Activated CD4-positive, alpha-beta T cell treated with anti-CD3 and anti-CD28 coated beads, Interleukin-2, Interleukin-4, amounts not matched to agents 100 ng/mL and 50 ng/mL, durations not matched to agents 16 hours and 8 hours (primary cell): ENCODE measurements at places on chromosomes 5 and 9.

GRCh38 chr9:93256878-93257807 is 73.2 kb downstream of the WNK2 start:
- DNase-seq, result no peak

GRCh38 chr9:99044827-99045226 is 60.1 kb upstream of the TGFBR1 start:
- DNase-seq, result no peak

DNA sequence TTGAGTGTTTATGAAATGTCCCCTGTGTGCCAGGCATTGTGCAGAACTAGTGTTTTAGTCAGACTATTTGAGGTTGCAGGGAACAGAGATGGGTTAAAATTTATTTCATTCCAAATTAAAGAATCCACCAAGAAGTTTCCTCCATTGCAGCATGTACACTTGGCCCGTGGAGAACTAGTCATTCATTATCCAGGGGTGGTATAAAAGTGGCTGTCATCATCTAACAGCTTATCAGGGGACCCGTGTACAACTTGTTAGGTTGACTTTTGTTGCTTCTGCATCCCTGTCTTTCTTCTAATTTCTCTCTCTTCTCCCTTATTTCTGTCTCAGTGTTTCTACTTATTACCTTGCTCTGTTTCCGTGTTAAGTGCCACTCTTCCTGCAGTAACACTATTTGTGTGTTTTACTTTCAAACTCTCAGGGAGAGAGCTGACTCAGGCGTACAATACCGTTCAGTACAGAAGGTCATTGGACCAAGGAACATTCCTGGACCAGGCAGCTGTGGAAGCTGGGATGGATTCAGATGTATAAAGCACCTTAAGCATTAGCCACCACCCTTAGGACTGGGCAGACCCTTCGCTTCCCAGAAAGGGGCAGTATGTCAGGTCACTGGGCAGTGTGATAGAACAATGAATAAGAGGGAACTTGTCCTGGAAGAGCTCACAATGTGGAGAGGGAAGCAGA is 36.1 kb downstream of the MAP3K1 start:
- no peak for DNase-seq

GRCh38 chr5:142568283-142568995 is 117.5 kb downstream of the FGF1 start:
- no peak for DNase-seq

DNA sequence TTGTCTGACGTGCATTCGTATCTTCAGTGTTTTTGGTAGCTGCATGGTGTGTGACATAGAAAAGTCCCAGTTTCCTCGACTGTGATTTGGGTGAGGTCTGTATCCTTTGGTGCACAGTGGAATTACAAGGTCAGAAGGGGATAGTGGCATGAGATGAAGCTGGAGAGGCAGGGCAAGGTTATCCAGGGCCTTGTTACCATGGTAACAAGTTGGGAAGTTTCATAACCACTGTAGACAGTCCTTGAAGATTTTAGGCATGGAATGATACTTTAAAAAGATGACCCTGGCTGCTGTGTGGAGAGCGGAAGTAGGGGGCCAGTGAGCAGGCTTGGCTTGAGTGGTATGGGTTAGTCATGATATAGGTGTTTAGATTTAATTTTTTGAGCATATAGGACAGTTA is 11.9 kb downstream of the EHMT1 start:
- DNase-seq, result no peak

GRCh38 chr9:109815366-109815947 is 35.5 kb downstream of the PALM2AKAP2 start:
- DNase-seq, result no peak

GRCh38 chr9:68640421-68641089 is 64.5 kb upstream of the PIP5K1B start:
- no peak for DNase-seq

- DNase-seq, result peak; percentile 30
Measured at GRCh38 chr5:39570403-39571027, 145.7 kb upstream of the DAB2 start.

GRCh38 chr5:98656796-98657195 is 116.7 kb upstream of the RGMB start:
- no peak for DNase-seq

DNA sequence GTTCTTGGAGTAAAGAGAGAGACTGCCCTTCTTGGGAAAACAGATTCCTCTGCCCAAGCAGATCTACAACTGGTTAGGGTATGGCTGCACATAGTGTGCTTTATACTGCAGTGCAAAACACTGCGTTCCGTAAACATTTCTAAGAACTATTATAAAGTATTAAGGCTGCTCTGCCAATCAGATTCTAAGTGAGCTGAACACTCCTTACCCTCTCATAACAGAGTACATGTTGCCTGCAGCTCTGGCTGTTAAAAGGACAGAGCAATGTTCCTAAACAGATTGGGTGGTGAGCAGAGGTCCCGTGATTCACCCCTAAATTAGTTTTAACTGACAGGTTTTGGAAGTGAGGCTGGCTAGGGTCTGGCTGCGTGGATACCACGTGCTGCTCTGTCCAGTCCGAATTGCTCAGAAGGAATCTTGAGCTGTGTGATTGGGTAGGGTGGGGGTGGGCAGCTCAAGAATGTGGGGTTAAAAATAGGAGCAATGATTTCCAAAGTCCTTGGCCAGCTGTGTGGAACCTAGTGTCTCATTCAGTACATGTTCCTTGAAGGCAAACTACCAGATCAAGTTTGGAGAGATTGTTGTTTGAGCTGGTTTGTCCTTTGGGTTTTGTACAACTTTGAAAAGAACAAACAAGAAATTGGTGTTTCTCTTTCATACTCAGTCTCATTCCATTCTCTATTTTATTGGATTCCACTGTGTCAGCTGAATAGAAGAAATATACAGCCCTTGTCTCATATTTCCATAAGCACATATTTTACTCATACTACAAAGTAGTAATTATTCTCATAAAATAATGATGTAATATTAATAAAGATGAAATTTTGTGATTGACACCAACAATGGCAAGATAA is 497.6 kb upstream of the CD180 start:
- no peak for DNase-seq

DNA sequence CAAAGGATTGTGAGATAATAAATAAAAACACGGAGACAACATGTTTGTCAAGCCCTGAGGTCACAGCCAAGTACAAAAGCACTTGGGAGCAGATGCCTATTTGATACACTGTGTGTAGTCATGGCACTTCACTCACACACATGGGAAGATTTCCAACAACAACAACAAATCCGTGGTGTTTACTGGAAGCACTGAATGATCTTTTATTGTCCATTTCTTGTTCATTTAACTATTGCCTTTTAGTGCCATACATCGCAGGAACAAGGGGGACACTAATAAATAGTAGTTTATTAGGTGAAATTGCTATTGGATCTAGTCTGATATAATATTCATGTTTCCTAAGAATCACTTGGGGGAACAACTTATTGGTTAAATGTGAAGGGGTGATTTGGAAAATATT is 20.4 kb upstream of the GDNF start:
- no peak for DNase-seq

DNA sequence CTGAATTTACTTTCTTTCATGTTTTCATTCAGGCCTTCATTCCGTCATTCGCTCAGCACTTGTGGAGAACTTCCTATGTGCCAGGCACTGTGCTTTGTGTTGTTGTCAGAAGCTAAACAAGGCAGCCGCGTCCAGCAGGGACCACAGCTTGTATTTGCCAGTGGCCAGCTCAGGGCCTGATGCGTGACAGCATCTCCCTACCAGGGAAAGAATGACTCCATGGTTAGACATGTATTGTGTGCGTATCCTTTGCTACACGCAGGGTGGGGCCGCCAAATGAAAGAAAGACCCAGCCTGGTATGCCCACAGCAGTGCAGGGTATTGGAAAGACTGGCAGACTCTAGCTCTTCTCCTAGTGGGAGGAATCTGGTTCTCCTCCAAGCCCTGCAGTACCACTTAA is 4.7 kb upstream of the COL27A1 start:
- DNase-seq, result no peak

GRCh38 chr5:171598641-171599152 is 179.2 kb downstream of the FGF18 start:
- DNase-seq, result no peak

DNA sequence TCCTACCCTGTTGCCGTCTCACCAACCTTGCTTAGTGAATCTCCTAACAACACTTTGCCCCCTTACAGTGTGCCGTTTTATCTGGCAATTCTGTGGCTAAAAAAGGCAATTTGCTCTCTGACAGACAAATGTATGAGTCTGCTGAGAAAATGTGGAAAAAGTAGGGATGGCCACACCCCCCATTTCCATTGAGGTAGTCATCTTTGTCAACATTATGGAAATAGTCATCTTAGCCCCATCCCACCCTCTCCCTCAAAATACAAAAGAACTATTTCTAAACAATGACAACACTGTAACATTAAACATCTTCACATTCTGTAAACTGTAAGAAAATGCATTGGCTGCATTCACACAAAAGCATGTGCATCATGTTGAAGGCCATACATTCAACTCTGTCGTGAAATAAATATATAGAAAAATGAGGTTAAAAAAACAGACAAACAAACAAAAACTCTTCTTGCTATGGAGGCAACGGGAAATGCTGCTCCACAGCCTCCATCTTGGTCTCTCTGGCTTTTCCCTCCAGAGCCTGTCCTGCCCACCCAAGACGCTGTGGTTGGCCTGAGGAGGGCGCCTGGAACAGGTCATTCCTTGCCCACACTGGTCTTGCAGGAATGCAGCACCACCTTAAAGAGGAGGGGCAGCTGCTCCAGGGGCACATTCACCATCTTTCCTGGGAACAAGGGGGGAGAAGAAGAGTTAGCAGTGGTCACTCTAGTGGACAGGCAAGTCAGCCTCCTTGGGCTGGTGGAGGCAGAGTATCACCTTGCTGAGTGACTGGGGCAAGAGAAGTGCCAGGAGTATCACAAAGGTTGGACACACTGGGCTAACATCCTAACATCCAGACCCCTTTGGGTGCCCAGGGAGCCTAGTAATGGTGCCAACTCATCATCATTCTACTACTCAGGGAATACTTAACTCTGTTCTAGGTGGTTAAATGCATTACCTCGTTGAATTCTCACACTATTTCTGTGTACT is 15.2 kb upstream of the NR5A1 start:
- DNase-seq, result no peak
